ENCODE measurements at places on chromosomes 1 and 21. TPM values are rescaled to one million over a fixed set of nuclear protein-coding genes. Genes with fewer than 3 reads are reported as not detected.
A peak's percentile ranks its signal among the peaks of the same experiment; 100 is the strongest.

DNA sequence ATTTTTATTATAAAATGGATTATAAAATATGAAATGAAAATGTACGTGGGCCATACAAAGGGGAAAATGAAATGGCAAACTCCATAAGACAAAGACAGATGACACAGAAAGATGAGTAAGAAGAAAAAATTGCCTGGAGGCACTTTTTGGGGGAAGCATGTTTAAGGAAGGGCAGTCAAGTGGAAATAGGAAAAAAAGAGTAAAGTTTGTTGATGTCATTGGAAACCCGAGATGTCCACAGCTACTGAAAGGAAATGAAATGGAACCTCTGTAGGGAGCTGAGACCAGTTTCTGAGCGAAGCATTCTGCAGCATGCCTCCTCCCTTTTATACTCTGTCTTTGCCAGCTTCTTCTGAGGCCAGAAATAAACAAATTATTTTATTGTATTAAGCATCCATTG lies 203.4 kb upstream of the UBE2U start:
- no peak overlapping the region for H3K27ac ChIP-seq
- peaks cover 2% of the 10 kb centered on the region for H3K4me1 ChIP-seq
- peak; percentile 77 for DNase-seq
- H3K36me3 ChIP-seq = no peaks in the 10 kb centered on the region
- no peak overlapping the region for H3K4me3 ChIP-seq

DNA sequence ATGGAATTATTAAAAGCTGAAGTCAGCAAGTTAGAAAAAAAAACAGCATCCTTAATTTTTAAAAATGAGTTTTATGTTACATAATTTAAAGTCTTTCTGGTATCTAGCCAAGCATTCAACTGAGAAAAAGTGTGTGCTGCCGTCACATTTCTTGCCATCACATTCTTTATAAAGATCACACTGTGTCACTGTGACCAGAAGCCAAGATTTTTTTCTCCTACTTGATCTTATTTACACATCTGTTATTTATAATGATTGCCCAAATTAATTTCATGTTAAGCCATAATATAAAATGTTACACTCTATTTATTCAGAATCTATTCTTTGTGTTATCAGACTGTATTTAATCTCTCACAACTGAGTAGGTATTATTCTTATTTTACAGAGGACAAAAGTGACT lies 1603.7 kb downstream of the PLA2G4A start:
- no peak overlapping the region for H3K4me3 ChIP-seq
- H3K4me1 ChIP-seq = no peaks in the 10 kb centered on the region
- no peak for DNase-seq

DNA sequence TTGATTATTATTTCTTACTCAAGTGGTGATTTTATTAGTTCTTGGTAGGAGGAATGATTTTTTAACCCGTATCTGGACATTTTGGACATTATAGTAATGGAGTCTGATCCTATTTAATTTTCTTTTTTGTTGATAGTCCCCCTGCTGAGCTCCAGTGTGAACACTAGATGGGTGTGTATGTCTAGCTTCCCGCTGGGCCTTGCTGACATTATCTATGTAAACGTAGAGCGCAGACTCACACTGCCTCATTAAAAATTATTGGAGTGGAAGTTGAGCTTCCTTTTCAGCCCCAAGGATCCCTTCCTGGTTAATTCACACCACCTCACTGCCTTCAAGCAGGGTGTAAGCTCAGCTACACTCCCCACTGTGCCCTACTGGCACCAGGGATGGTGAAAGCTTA lies 467.6 kb upstream of the PKN2 start:
- no peaks in the 10 kb centered on the region for H3K27me3 ChIP-seq
- no peak for DNase-seq
- no peaks in the 10 kb centered on the region for H3K4me1 ChIP-seq
- no peaks in the 10 kb centered on the region for H3K36me3 ChIP-seq
- no peak overlapping the region for H3K4me3 ChIP-seq

- no peaks in the 10 kb centered on the region for H3K27me3 ChIP-seq
- no peaks in the 10 kb centered on the region for H3K36me3 ChIP-seq
- H3K4me3 ChIP-seq = no peak overlapping the region
- peak; percentile 52 for DNase-seq
- peaks cover 3% of the 10 kb centered on the region for H3K4me1 ChIP-seq
Observed at GRCh38 chr1:82485591-82486369, 685.0 kb downstream of the ADGRL2 start.

DNA sequence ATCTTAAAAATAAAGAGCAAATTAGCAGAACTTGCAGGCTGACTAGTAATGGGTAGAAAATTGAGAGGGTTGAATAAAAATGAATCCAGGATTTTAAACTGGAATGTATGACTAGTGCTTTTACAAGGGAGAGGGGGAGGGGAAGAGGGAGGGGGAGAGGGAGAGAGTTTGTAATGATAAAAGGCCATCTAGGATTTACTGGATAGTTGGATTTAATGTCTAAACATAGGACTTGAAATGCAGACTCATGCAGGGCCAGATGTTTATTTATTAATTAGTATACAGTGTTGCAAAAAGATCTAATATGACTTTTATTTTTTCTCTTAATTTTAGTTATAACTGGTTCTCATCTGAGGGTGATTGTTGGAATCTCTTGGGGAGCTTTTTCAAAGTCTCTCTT lies 4.3 kb downstream of the ZNF326 start:
- DNase-seq = peak; percentile 18
- no peak overlapping the region for H3K4me3 ChIP-seq
- no peaks in the 10 kb centered on the region for H3K27me3 ChIP-seq
- H3K36me3 ChIP-seq = no peaks in the 10 kb centered on the region
- H3K27ac ChIP-seq = no peak overlapping the region

GRCh38 chr1:244234009-244234643 lies 183.0 kb downstream of the ZBTB18 start:
- no peaks in the 10 kb centered on the region for H3K4me1 ChIP-seq
- H3K27ac ChIP-seq = no peak overlapping the region
- no peaks in the 10 kb centered on the region for H3K27me3 ChIP-seq
- no peak for DNase-seq
- H3K4me3 ChIP-seq = no peak overlapping the region

DNA sequence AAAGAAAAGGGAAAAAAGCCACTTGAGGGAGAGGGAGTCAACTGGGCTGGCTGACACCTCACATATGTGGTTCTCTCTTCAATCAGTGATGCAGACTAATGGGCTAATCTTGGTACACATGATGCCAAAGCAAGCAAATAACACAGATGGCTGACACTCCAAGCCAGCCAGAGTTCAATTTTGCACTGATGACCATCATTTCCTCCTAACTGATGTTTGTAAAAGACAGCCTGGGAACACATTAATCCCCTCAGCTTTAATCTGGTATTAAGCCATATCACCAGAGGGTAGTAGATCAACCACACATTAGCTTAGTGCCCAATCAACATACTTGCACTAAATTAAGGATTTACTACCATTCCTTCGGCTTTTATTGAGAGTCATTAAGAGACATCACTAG lies 2.8 kb downstream of the VPS72 start:
- H3K27ac ChIP-seq = no peak overlapping the region
- no peak for DNase-seq
- H3K4me1 ChIP-seq = peaks cover 6% of the 10 kb centered on the region
- H3K36me3 ChIP-seq = peaks cover 10% of the 10 kb centered on the region

- no peak for DNase-seq
- no peak overlapping the region for H3K27ac ChIP-seq
- no peaks in the 10 kb centered on the region for H3K36me3 ChIP-seq
- no peaks in the 10 kb centered on the region for H3K27me3 ChIP-seq
- no peaks in the 10 kb centered on the region for H3K4me1 ChIP-seq
Observed at GRCh38 chr1:61539720-61540462, 185.1 kb downstream of the TM2D1 start.

DNA sequence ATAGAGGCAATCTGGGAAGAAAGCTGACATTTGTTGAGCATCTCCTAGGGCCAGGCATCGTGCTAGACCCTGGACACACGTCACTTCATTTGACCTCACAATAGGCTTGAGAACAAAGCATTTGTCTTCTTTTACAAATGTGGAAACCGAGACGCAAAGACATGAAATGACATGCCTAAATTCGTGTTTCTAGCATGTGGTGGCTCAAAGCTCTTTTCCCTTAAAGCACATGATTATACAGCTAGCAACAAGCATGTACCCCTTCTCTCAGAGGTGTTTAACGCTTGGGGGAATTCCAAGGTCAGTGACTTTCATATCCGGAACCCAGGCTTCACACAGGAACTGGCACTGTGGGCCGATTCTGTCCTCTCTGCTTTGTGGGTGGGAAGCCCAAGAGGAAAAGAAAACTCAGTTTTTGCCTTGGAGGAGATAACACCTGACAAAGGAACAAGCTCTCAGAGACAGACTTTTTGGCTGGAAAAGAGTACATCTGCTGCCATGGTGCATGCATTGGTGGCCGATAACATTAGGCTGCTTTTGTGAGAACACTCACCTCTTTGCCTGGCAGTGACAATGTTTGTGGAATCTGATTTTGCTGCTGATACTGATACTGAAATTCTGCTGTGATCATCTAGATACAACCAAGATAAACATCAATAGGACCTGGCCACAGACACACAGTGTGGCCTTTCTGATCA lies 15.4 kb upstream of the CD2 start:
- no peaks in the 10 kb centered on the region for H3K27me3 ChIP-seq
- H3K4me1 ChIP-seq = no peaks in the 10 kb centered on the region
- no peaks in the 10 kb centered on the region for H3K36me3 ChIP-seq
- no peak overlapping the region for H3K27ac ChIP-seq
- DNase-seq = no peak
- H3K4me3 ChIP-seq = no peak overlapping the region

DNA sequence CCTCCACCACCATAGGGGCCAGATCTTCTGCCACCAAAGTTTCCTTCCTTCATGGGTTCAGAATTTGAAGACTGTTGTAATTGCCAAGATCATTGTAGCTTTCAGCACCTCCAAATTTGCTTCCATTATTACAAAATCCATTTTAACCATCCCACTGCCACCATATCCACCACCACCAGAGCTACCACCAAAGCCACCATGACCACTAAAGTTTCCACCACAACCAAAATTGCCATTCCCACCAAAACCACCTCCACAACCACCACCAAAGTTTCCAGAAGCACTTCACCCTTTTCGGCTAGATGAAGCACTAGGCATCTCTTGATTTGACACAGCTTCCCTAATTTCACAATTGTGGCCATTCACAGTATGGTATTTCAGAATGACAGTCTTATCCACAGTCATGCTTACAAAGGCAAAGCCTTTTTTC lies 45.2 kb downstream of the SLC30A7 start:
- no peaks in the 10 kb centered on the region for H3K27me3 ChIP-seq
- H3K4me1 ChIP-seq = no peaks in the 10 kb centered on the region
- DNase-seq = no peak

DNA sequence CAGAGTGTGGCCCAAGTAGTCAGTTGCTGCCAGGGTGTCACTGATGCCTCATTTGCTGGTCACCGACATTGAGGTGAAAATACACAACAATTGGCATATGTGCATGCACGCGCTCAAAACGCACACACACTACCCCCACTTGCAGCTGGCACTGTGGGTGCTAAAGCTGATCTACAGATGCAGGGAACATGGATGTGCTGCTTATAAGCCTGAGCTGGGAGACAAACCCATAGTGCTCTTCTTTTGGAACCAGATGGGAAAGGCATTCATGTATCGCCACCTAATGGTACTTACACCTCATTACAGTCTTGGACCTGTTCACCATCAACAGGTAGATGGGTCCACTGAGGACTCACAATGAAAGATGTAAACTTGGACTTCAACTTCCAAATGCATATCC lies 70.3 kb upstream of the CAMK1G start:
- peak; percentile 56 for DNase-seq
- H3K27me3 ChIP-seq = no peaks in the 10 kb centered on the region
- no peaks in the 10 kb centered on the region for H3K4me1 ChIP-seq
- no peak overlapping the region for H3K27ac ChIP-seq

FLVCR1 gene
- polyA plus RNA-seq = 2.9 TPM

DNAJC6 gene
- 0.98 TPM for polyA plus RNA-seq

KRTAP19-2 gene
- not detected for polyA plus RNA-seq

AMY1C gene
- polyA plus RNA-seq = not detected

SLAMF7 gene
- not detected for polyA plus RNA-seq

AADACL3 gene
- not detected for polyA plus RNA-seq

SPOCD1 gene
- 44.8 TPM for polyA plus RNA-seq

APOBEC4 gene
- polyA plus RNA-seq = not detected
